ENCODE measurements at places on chromosomes 13 and 19.

- no peak overlapping the region for H3K27ac ChIP-seq
- no peaks in the 10 kb centered on the region for H3K27me3 ChIP-seq
- H3K4me3 ChIP-seq, result no peak overlapping the region
- no peaks in the 10 kb centered on the region for H3K36me3 ChIP-seq
- no peak for DNase-seq
Observed at GRCh38 chr13:67167420-67167819, 62.7 kb downstream of the PCDH9 start.

DNA sequence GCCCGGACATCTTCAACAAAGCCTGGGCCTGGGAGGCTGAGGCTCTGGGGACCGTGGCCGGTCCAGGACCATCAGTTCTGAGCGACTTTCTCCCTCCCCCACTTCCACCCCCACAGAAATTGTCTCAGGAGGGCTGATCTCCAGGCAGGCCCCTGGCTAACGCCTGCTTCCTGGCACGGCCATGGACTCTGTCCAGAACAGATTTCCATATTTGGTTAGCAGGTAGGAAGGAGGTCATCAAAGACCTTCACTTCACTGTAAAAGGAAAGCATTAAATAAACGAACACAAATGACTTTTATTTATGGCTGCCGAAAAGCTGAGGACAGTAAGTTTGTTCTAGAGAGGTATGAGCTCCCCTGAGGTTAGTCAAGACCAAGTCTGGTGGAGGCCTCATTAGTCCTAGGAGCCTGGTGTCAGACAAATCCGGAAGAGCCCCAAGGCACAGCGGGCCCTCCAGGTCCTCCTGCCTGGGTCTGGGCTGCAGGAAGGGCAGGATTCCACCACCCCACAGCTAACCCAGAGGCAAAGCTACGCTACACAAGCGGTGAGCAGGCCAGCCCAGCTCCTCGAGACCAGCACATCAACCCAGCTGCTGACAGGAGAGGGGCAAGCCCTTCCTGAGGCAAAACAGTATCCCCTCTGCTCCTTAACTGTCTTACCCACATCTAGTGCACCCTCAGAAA is 4.6 kb upstream of the PLPP2 start:
- no peaks in the 10 kb centered on the region for H3K36me3 ChIP-seq
- H3K27me3 ChIP-seq, result peaks cover 8% of the 10 kb centered on the region
- peaks cover 13% of the 10 kb centered on the region for H3K4me1 ChIP-seq
- no peak overlapping the region for H3K4me3 ChIP-seq

GRCh38 chr13:102642475-102642874 is 45.7 kb downstream of the TPP2 start:
- H3K4me3 ChIP-seq, result no peak overlapping the region
- no peaks in the 10 kb centered on the region for H3K27me3 ChIP-seq
- DNase-seq, result no peak
- no peaks in the 10 kb centered on the region for H3K4me1 ChIP-seq
- no peak overlapping the region for H3K27ac ChIP-seq

DNA sequence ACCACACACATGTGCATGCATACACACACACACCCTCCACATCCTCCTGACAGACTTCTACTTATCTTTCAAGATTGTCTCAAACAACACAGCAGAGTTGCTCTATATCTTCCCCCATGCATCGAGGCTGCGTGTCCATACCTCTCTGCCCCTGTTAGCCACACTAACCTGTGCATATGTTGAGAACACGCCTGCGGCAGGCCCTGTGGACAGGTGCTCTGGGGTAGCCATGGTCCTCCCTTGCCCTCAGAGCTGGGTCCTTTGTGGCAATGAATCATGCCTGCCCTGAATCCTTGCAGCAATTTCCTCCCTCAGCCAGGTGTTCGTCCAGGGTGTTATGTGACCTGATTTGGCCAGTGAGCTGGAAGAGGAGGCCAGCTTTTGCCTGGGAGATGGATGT is 213.3 kb downstream of the KATNAL1 start:
- H3K27ac ChIP-seq, result no peak overlapping the region
- H3K36me3 ChIP-seq, result no peaks in the 10 kb centered on the region
- no peak for DNase-seq
- H3K4me1 ChIP-seq, result no peaks in the 10 kb centered on the region
- H3K4me3 ChIP-seq, result no peak overlapping the region

- DNase-seq, result no peak
- no peaks in the 10 kb centered on the region for H3K36me3 ChIP-seq
- H3K4me3 ChIP-seq, result no peak overlapping the region
Observed at GRCh38 chr13:51924756-51925544, 63.2 kb downstream of the CCDC70 start.

DNA sequence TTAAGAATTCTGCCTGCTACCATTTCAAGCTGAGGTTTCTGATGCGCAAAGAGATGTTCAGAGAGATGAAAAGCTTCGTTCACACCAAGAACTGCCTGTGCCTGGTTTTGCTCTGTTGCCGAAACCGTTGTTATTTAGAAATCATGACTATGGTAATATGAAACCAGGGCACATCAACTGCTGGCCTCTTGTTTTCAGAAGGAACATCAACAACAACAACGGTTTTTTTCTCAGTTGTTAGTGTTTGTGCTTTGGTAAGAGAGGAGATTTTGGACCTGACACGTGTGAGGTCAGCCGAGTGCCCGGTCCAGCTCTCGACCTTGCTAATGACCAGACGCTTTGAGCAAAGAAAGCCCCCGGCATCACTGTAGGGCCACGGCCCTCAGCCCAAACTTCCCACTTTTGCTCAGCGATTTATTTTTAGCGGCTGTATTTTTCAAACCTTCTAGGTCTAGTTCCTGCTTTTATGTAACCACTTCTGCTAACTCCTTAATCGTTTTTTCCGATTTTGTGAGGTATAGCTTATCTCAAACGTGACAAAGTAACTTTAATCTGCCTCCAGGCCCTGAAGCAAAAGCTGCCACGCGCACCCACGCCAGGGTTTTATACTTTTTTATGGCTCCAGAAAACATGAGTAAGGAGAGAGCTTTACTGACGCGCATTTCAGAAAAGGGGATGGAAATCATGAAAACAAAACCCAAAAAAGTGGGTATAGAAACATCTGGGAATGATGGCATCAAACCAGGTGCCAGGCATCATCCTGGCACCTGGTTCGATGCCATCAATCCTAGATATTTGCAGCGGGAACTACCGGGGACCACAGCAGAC is 42.0 kb downstream of the KLF2 start:
- no peak for DNase-seq
- H3K36me3 ChIP-seq, result no peaks in the 10 kb centered on the region
- peak overlapping the region; percentile 95 for H3K27ac ChIP-seq
- H3K4me1 ChIP-seq, result peaks cover 88% of the 10 kb centered on the region

- no peak overlapping the region for H3K4me3 ChIP-seq
- no peak overlapping the region for H3K27ac ChIP-seq
- peak; percentile 28 for DNase-seq
- H3K36me3 ChIP-seq, result peaks cover 19% of the 10 kb centered on the region
Observed at GRCh38 chr19:1837625-1838105, 10.6 kb downstream of the REXO1 start.

DNA sequence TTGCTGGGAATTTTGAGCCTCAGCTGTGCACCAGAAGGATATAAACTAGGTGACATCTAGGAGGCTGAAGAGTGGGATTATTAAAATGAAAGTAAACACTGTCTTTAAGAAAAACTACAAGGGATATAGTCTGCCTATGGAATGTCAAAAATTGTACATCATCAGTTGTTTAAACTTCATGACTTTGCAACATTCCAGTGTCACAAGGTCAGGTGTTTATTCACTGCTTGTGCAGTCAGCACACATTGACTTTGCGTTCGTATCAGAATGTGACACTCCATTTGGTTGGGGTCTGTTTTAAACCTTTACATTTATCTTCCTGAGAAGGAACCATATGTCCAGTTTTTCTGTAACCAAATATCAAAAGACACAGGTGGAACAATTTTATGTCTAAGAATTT is 85.6 kb downstream of the KL start:
- H3K27ac ChIP-seq, result no peak overlapping the region
- H3K36me3 ChIP-seq, result no peaks in the 10 kb centered on the region
- no peaks in the 10 kb centered on the region for H3K27me3 ChIP-seq
- no peaks in the 10 kb centered on the region for H3K4me1 ChIP-seq
- no peak overlapping the region for H3K4me3 ChIP-seq

GRCh38 chr19:35449359-35450043 is 1.4 kb downstream of the FFAR2 start:
- no peaks in the 10 kb centered on the region for H3K36me3 ChIP-seq
- H3K4me3 ChIP-seq, result no peak overlapping the region
- no peaks in the 10 kb centered on the region for H3K27me3 ChIP-seq
- no peak for DNase-seq

All from effector memory CD4-positive, alpha-beta T cell (primary cell).